Activated CD8-positive, alpha-beta memory T cell treated with anti-CD3 and anti-CD28 coated beads for 1 hour (primary cell): ENCODE measurements at places on chromosomes 3 and 15.

- no peak for DNase-seq
Measured at GRCh38 chr3:11507719-11508118, 136.0 kb downstream of the VGLL4 start.

- DNase-seq: no peak
Measured at GRCh38 chr3:7423036-7423435, 562.1 kb downstream of the GRM7 start.

DNA sequence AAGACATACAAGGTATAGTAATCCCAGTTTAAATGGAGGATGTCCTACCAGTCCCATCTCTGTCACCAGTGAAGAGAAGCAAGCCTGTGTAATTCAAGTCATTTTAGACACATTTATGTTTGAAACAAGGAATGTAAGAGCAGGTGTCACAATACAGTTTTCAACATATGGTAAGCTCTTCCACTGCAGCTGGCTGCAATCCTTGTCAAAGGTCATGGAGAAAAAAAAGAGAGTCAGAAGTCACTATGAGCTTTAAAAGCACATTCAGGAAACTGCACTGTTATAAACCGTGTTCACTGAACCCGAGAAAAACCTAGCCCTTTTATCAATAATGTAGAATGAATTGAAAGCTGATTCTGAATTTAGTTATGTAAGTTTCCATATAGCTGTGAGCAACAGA, 206.4 kb downstream of the NAALADL2 start:
- no peak for DNase-seq

DNA sequence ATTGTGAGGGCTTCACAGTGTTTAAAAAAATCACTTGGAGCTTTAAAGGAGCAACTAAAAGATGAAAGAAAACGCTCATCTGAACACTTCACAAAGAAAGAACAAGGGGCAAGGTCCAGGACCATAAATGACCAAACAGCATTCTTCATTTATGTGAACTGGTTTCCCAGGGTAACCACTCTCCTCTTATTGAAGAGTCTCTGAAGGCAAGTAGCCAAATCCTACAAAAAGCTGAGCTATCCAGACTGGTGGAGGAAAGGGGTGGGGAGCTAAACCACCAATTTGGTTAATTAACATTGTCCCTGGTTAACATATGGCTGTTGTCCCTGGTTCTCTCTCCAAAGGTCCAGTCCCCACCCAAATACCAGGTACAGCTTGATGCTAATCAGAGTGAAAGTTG, 58.1 kb downstream of the OSBPL10 start:
- no peak for DNase-seq

DNA sequence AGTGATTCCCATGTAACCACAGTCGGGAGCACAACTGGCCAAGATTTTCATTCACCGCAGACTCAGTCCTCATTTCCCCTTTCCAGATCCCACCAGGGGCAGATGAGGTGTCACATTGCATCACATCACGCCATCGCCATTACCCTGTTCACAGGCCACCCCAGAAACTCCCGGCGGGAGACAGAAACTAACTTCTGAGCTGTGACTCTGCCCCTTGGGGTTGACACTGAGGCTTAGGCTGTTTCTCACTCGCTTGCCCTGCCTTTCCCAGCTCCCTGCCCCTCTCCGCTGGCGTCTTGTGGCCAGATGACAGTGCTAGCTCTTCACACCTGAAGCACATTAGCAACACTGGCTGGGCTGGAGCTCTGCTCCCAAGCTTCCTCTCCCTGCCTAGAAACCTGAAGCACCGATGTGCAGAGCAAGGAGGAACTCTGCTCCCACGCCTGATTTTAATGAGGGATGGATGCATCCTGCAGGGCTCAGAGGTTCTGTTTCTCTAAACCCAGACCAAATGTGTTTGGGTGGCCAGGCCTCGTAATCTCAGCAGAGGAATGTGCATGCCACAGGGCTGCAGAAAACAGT, 88.8 kb upstream of the CTDSPL start:
- DNase-seq: no peak

GRCh38 chr3:30077746-30078145, 528.7 kb upstream of the TGFBR2 start:
- no peak for DNase-seq

DNA sequence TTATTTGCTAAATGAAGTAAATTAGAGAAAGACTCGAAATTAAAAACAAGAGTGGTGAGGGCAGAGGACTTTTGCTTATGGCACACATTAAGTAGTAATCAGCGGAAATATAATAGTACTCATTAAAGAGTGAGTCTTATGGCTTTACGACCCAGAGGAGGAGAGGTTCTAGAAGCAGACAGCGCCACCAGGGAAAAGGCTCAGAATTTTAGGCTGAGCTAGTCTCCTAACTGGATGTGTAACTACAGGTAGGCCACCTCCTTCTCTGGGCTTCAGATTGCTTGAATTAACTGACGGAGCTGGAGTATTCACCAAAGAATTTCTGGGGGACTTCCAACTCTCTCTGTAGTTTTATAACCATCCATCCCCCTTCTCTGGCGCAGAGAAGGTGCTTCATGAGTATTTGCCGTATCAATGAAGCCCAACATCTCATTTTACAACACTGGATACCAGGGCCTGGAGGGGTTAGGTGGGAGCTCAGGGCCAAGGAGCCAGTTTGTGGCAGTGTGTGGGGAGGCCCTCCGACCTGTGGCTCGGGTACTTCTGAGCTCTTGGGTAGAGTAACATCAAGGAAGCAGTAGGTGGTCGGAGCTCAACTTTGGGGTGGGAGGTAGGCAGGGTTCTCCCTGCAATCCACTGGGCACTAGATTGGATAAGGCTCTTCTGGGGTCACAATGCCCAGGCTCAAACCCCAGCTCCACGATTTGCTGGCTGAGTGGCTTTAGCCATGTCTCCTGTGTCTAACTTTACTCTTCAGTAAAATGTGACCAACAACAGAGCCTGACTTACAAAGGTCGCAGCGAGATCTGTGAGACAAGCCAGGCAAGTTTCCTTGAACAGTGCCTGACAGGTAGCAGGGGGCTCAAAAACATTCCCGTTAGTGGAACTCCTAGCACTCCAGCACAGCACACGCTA, 1.1 kb downstream of the CHCHD4 start:
- DNase-seq: no peak

GRCh38 chr3:73653351-73653750, 28.6 kb upstream of the PDZRN3 start:
- no peak for DNase-seq

DNA sequence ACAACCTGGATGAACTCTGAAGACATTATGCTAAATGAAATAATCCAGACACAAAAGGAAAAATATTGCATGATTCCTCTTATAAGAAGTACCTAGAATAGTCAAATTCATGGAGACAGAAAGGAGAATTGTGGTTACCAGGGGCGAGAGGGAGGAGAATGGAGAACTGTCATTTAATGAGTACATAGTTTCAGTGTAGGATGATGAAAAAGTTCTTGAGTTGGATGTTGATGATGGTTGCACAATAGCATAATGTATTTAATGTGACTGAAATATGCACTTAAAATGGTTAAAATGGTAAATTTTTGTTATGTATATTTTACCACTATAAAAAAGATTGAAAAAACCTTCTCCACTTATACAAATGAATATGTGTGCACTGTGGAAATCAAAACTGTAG, 469.6 kb downstream of the MAGI1 start:
- no peak for DNase-seq

- DNase-seq: no peak
Measured at GRCh38 chr15:91517491-91518200, 335.9 kb upstream of the SLCO3A1 start.

DNA sequence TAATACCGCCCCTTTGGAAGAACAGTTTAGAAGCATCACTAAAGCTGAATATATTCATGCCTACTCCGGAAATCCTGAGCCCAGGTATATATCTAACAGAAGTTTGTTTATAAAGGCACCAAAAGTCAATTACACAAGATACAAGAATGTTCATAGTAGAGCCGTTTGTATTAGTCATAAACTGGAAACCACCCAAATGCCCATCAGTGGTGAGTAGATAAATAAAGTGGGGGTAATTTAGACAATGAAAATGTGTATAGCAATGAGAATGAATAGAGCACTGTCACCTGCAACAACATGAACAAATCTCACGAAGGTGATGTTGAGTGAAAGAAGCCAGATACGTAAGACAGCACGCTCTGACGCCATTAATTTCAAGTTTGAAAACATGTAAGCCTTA, 68.3 kb upstream of the GLCE start:
- DNase-seq: no peak

- DNase-seq: no peak
Measured at GRCh38 chr3:151792411-151792810, 21.5 kb upstream of the AADAC start.

- no peak for DNase-seq
Measured at GRCh38 chr3:120324190-120324589, 25.0 kb downstream of the LRRC58 start.

DNA sequence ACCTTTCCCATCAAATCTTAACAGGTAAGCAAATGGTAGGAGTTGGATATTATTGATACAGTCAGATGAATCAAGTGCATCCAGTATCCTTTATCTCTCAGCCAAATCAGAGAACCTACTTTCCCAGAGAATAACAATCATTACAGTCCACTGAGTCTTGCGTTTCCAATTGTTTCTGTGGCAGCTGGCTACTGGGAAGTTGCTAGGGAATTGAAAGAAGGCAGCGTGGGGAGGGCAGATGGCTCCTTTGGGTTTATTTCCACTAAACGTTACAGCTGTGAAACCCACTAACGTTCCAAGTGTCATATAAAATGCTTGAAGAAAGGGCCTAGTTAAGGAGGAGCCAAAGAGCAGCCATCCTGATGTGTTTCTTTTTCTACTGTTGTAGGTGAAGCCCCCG, 78.4 kb downstream of the WDR72 start:
- DNase-seq: no peak

GRCh38 chr3:183244219-183244618, 8.8 kb upstream of the B3GNT5 start:
- no peak for DNase-seq

GRCh38 chr15:91369823-91370222, 269.8 kb downstream of the SV2B start:
- no peak for DNase-seq

DNA sequence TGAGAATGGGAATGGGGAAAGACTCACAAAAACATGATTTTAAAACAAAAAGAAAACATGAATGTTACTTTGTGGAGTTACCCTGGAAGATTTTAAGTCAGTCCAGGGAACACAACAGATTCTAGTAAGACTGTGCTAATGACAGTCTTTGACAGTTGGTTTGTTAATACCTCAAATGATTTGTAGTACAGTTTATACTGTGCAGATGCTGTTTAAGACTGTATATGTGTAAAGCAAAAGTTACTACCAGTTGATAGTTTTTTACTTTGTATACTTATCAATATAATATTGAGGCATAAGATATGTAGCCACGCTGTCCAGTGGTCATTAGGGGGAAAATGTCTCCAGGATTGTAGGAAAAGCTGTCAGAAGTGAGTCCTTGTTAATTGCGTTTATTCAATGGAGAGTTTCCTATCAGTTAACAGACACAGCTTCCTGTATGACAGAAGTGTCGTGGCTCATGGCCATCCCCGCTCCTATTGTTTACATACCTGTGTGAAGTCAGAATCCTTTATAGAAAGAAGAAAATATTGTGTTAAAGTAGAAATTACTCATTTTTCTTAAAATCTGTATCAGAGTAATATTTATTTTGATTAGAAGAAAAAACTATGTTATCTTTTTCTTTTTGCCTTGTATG, 36.0 kb downstream of the NKIRAS1 start:
- no peak for DNase-seq

- DNase-seq: no peak
Measured at GRCh38 chr3:77147836-77148578, 108.1 kb downstream of the ROBO2 start.

- DNase-seq: no peak
Measured at GRCh38 chr3:195094191-195094921, 176.6 kb downstream of the XXYLT1 start.

- no peak for DNase-seq
Measured at GRCh38 chr3:124648551-124648950, 81.7 kb upstream of the UMPS start.

DNA sequence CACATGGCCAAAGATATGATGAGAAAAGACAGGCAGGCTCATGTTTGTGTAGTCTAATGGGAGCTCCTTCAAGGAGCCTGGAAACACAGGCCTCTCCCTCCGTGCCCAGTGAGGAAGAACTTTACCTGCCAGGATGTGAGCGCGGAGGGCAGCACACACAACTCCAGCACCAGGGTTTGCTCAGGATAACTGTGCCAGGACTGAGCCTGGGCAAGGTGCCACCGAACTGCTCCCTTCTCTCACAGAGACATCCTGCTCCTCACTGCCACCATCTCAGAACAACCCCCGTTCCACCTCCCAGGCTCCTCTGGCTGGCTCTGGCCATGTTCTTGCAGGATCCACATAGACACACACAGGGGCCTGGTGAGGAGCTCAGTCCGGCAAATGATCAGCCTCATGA, 87.4 kb downstream of the NUP210 start:
- no peak for DNase-seq

- no peak for DNase-seq
Measured at GRCh38 chr15:38307251-38307650, 54.6 kb downstream of the SPRED1 start.

DNA sequence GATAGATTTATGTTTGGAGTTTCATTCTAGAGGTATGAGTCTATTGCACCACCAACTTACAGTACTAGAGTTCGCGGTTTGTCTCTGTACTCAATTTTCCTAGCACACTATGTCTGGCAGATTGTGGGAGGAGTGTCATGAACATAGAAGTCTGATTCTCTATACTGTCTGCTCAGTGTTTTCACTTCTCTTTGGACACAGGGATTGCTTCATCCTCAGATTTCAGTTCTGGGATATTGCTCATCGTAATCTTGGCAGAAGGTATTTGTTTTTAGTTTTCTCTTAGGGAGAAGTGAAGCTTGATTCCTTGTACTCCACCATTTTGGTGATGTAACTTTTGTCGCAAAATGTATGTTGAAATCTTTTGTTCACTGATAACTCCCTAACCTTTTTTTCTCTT, 27.8 kb upstream of the AZI2 start:
- DNase-seq: no peak
